ENCODE measurements at places on chromosomes 13 and 19. TPM values are rescaled to one million over a fixed set of nuclear protein-coding genes. Genes with fewer than 3 reads are reported as not detected.
A peak's percentile ranks its signal among the peaks of the same experiment; 100 is the strongest.

Gene ZNF844
- total RNA-seq: 4.7 TPM

Gene CCDC8
- 22.6 TPM for total RNA-seq

- H3K27me3 ChIP-seq: no peaks in the 10 kb centered on the region
- no peak overlapping the region for H3K27ac ChIP-seq
- no peak for DNase-seq
- H3K4me3 ChIP-seq: no peak overlapping the region
Observed at GRCh38 chr19:41545547-41545946, 30.4 kb upstream of the CEACAM21 start.

DNA sequence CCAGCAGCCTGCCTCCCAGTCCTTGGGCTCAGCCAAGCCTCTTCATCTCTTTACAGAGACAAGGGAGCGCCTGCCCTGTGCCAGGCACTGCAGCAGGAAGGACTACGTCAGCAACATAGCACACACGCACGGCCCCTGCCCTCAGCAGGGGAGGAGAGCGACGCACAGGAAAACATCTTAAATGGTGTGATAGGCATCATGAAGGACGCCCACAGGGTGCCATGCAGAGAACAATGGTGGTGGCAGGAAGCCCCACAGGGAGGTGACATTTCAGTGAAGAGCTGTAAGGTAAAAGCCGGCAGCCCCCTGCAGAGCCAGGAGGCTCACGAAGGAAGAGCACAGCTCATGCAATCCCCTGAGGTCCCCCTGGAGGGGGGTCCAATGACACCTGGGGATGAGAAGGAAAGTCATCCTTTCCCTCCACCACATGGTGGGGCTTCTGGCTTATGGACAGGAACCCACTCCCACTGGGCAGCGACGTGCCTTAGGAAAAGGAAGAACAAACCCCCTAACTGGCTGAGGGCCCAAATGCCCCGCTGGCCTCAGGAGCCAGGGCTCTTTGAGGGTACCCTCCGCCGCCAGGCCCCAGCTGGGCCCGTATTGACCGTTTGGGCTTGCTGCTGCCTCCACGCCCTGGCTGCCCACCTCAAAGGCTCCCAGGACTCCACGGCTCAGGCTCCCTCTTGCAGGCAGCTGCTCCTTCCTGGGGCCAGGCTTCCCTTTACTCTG lies 37.3 kb upstream of the C13orf42 start:
- no peak for DNase-seq
- H3K36me3 ChIP-seq: no peaks in the 10 kb centered on the region
- H3K27me3 ChIP-seq: no peaks in the 10 kb centered on the region
- no peaks in the 10 kb centered on the region for H3K4me1 ChIP-seq
- no peak overlapping the region for H3K4me3 ChIP-seq
- H3K27ac ChIP-seq: no peak overlapping the region

Gene TRIP10
- total RNA-seq: 105 TPM

Gene KIR2DL1
- not detected for total RNA-seq

Gene MYH14
- total RNA-seq: 11.1 TPM

Gene ACER1
- not detected for total RNA-seq

- H3K4me3 ChIP-seq: no peak overlapping the region
- H3K27me3 ChIP-seq: no peaks in the 10 kb centered on the region
- no peak for DNase-seq
- H3K4me1 ChIP-seq: no peaks in the 10 kb centered on the region
- H3K27ac ChIP-seq: no peak overlapping the region
- H3K36me3 ChIP-seq: peaks cover 68% of the 10 kb centered on the region
Observed at GRCh38 chr19:9757544-9758501, 10.7 kb downstream of the ZNF846 start.

Gene ERCC2
- total RNA-seq: 11.6 TPM

- peak; percentile 89 for DNase-seq
- peaks cover 3% of the 10 kb centered on the region for H3K4me1 ChIP-seq
- peak overlapping the region; percentile 86 for H3K4me3 ChIP-seq
- no peaks in the 10 kb centered on the region for H3K27me3 ChIP-seq
- H3K36me3 ChIP-seq: no peaks in the 10 kb centered on the region
Observed at GRCh38 chr19:20051841-20052768, 12.8 kb upstream of the ZNF682 start.

DNA sequence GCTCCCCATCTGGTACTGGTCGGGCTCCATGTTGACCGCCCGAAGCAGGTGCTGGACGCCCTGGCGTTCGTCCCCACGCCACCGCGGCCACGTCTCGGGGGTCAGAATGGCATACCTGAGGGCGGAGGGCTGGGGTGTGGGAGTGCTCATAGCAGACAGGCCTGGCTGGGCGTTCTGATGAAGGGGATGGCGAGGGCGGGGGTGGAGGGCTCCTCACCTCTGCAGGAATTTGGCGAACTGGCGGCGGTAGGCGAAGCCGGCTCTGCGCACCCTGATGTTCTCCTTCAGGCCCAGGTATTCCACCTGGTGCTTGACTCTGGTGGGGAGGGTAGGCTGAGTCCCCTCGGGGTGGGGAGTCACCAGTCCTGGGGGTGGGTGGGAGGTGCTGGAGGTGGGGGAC lies 22.3 kb upstream of the ZNF414 start:
- no peak overlapping the region for H3K27ac ChIP-seq
- H3K36me3 ChIP-seq: no peaks in the 10 kb centered on the region
- H3K4me3 ChIP-seq: no peak overlapping the region
- no peaks in the 10 kb centered on the region for H3K4me1 ChIP-seq

DNA sequence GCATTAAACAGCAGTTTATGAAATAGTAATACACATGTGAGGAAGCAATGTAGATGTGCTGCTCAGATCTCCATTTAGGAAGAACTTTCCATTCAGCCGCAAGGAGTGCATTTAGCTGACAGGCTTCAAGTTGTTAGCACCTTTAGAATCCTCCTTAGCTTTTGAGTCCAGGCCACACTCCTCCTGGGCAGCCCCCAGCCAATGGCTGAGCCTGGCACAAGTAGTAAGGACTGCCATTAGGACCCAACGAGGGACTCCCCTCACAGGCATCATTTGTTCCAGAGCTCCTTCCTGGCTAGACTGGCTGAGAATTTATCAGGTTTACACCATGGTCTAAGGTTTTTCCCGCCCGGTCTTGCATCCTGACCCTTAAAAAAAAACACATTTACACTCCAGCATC lies 201.4 kb downstream of the DIAPH3 start:
- no peaks in the 10 kb centered on the region for H3K27me3 ChIP-seq
- H3K27ac ChIP-seq: no peak overlapping the region

Gene NOVA2
- total RNA-seq: 6.4 TPM

DNA sequence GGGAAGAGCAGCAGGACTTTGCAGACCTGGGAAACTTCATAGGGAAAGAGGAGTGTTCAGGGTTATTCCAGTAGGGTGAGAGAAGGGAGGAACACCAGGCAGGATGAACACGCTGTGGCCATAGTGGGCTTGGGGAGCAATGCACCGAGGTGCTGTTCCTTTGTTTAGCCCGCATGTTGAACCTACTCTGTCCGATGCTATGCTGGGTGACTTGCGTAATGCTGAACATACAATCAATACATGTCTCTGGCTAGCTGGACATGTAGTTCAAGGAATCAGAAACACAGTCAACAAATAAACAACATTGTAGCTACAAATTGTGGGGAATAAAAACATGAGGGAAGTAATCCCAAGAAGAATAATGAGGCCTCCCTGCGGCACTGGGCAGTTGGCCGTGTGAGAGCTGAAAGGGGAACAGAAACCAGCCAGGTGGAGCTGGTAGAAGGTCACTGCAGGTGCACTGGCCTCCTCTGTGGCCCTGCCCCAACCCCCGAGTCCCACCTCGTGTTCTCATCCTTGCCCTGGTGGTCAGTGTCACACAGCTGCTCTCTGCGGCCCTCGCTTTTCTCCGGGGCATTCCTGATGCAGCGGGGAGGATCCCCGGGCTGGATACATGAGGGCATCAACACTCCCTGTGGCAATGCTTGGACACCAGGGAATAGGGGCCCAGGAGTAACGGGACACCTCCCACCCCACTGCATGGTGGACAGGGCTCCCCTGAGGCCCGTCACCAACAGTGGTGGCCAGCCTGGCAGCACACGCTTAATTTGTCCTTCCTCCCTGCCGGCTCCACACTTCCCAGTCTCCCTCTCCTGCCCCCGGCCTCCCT lies 36.9 kb upstream of the TUBGCP3 start:
- no peak for DNase-seq
- no peaks in the 10 kb centered on the region for H3K27me3 ChIP-seq
- H3K36me3 ChIP-seq: no peaks in the 10 kb centered on the region
- no peak overlapping the region for H3K4me3 ChIP-seq

Gene GNG14
- total RNA-seq: not detected

Gene VAV1
- 12.2 TPM for total RNA-seq

DNA sequence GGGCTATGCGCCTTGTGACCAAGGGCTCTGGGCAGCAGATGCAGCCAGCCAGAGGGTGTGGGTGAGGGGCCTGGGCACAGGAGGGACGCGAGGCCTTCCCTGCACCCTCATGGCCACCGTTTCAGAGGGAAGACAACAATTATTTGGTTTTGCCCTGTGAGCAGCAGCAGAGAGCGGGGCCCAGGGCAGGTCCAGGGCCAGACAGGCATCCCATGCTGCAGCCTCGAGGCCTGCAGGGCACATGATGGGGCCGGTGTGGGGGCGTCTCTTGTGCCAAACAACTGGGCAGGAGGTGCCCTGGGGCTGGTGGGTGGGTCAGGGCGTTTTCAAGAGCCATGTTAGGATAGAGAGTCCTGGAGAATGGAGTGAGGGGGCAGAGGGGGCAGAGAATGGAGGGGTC lies 79.4 kb downstream of the SCGB2B2 start:
- H3K27me3 ChIP-seq: no peaks in the 10 kb centered on the region
- no peak for DNase-seq
- no peak overlapping the region for H3K4me3 ChIP-seq
- no peaks in the 10 kb centered on the region for H3K36me3 ChIP-seq
- no peaks in the 10 kb centered on the region for H3K4me1 ChIP-seq
- H3K27ac ChIP-seq: no peak overlapping the region

Gene FLT1
- total RNA-seq: 12.3 TPM

Gene ZNF350
- 7.3 TPM for total RNA-seq

Gene LHB
- total RNA-seq: not detected

Gene ZNF836
- total RNA-seq: 29.3 TPM

DNA sequence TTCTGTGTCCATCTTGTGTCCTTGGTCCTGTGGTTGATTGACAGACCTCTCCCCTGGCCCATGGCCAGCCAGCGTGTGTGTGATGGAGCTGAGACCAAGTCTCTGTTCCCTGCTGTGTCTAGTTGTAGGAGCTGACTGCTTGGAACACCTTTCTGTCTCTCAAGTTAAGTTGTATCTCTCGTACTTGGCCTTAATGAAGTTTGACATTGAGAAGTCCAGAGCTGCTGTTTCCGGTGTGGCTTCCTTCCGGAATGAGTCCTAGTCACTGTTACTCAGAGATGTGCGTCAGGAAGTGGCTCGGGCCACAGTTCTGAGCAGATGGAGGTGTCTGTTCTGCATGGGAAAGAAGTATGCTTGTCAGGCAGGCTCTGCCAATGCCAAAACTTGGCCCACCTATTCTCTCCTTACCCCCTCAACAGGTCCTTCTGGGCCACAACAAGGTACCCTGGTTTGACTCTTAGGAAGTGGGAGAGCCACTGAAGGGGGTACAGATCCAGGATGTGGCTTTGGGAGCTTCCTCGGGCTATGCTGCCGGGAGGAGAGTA lies 54.3 kb downstream of the GATAD2A start:
- H3K4me3 ChIP-seq: no peak overlapping the region
- H3K4me1 ChIP-seq: peaks cover 72% of the 10 kb centered on the region
- peak overlapping the region; percentile 82 for H3K27ac ChIP-seq

DNA sequence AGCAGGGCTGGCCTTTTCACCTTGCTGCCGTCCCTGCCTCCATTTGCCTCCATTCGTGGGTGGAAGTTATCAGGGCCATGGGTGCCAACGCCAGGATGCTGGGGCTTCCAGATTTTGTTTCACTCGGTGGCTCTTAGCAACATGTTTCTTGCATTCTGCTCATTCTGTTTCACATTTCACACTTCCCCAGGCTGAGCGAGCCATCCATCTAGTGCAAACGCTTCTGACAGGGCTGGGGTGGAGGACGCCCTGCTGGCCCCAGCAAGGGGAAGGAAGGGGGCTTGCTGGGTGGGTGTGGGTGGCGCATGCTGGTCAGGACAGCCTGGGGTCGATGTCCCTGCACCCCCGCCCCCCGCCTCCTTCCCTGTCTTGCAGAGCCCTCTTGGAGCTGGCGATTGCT lies 165.2 kb downstream of the URI1 start:
- no peak overlapping the region for H3K27ac ChIP-seq
- H3K4me3 ChIP-seq: no peak overlapping the region
- H3K36me3 ChIP-seq: no peaks in the 10 kb centered on the region
- H3K4me1 ChIP-seq: no peaks in the 10 kb centered on the region
- no peaks in the 10 kb centered on the region for H3K27me3 ChIP-seq

Gene KLK10
- total RNA-seq: not detected

Gene GIPR
- total RNA-seq: not detected

Gene TLE6
- total RNA-seq: 7.8 TPM

Gene NCCRP1
- total RNA-seq: 0.27 TPM

DNA sequence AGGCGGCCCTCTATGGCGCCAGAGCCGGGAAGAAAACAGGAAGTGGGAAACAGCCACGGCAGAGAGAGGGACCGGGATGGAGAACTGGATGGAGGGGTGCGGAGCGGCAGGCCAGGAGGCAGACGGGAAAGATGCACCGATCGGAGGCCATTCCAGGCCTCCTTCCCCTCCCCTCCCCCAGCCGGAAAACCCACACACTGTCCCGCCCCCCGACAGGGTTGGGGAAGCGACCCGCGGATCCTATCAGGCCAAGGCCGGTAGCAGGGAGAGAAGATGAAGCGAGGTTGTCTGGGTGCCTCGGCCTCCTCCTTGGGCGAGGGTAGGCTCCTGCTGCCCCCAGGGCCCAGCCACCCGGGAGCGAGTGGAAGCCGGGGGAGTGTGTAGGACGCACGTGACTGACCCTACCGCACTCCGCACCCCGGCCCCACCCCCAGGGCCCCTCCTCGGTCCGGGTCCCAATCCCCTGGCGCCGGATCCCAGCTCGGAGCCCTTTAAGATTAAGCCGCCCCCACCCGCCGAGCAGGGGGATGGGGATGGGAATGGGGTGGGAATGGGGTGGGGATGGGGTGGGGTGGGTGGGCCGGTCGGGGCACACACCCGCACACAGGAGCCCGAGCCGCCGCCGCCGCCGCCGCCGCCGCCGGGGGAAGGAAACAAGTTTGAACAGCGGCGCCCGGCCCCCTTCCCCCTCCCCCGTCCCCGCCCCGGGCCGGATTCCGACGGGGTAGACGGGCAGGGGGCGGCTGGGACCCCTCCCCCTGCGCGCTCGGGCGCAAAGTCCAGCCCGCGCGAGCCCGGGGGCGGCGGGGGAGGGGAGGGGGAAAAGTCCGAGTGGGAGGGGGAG lies 1.5 kb downstream of the ERF start:
- H3K4me1 ChIP-seq: peaks cover 29% of the 10 kb centered on the region
- peak overlapping the region; percentile 98 for H3K27ac ChIP-seq
- H3K27me3 ChIP-seq: no peaks in the 10 kb centered on the region
- DNase-seq: no peak
- peaks cover 12% of the 10 kb centered on the region for H3K36me3 ChIP-seq
- peak overlapping the region; percentile 99 for H3K4me3 ChIP-seq

DNA sequence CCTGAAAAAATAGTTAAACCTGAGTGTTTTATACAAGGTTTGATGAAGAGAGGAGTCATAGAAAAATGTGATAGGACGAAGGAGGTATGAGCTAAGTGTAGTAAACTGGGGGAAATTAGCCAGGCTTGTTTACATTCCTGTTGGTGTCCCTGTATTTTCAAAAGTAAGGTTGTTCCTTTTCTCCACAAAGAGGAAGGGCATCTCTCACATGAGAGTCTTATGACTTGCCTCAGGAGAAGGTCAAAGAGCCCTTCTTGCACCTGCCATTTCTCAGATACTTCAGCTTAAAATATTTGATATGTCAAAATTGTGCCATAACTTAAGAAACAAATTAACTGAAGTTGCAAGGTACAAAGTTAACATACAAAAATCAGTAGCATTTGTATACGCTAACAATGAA lies 3.6 kb upstream of the N4BP2L2 start:
- no peak for DNase-seq
- no peak overlapping the region for H3K4me3 ChIP-seq
- H3K27me3 ChIP-seq: peaks cover 4% of the 10 kb centered on the region
- no peaks in the 10 kb centered on the region for H3K4me1 ChIP-seq
- no peaks in the 10 kb centered on the region for H3K36me3 ChIP-seq
- no peak overlapping the region for H3K27ac ChIP-seq

Measured in thoracic aorta (tissue), 2 donors.